ENCODE measurements at places on chromosomes 16 and 17.

- DNase-seq: peak; percentile 42
Measured at GRCh38 chr17:62093188-62094155, 28.4 kb upstream of the MED13 start.

DNA sequence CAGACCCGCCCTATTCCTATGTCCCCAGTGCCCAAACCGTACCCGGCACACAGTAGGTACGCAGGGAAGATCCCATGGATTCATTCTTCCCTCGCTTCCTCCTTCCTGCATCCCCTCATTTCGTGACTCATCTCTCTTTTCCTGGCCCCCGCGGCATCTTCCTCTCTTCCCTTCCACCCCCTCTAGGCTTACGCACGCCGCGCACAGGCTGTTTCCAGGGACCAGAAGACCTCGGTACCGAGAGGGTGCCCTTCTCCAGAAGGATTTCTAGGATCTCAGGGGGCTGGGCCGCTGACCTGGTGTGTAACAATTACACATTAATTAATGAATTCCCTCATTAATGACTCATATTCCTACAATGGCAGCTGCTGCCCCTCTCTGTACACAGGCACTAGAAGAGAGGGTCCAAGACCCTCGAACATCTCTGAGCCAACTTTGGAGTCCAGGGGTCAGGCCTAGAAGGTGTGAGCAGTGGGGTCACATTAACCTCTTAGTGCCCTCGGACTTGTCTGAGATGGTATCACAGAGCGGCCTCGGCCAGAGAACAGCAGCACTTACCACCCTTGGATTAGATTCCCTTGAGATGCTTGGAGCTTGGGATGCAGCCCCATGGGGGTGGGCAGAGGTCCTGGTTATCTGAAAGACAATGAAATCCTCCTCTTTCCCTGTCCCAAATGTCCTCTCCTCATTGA is 16.8 kb upstream of the PLLP start:
- no peak for DNase-seq

DNA sequence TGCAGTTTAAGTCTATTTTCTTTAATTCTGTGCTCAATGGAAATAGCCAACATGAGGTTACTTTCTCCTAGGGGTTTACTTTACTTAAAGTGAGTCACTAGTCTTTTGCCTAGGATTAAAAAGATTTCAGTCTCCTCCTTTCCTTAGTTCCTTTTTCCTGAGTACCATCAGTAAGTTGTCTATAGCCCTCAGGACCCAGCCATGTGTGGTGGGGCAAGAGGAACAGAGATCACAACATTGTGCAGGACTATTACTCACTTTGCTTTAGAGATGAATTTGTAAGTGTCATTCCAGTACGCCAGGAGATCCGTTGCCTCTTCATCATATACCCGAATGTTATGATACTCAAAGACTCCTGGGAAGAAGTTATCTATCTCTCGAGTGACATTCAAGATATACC is 27.7 kb upstream of the CORO6 start:
- no peak for DNase-seq

DNA sequence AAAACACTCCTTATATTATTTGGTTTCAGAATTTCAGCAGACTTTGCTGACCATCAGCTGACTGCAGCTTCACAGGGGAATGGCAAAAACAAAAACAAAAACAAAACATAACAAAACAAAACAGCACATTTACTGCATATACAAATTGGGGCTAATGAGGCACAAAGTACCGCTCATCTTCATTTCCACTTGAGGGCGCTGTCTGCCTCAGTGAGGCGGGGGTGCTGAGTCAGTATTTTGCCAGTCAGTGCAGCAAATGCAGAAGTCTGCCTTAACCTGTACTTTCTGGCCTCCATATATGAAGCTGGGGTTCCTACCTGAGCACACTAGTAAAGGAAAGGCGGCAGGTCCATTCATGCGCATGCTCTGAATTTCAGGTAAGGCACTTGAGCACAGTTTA is 13.5 kb upstream of the DYNLRB2 start:
- peak; percentile 49 for DNase-seq

DNA sequence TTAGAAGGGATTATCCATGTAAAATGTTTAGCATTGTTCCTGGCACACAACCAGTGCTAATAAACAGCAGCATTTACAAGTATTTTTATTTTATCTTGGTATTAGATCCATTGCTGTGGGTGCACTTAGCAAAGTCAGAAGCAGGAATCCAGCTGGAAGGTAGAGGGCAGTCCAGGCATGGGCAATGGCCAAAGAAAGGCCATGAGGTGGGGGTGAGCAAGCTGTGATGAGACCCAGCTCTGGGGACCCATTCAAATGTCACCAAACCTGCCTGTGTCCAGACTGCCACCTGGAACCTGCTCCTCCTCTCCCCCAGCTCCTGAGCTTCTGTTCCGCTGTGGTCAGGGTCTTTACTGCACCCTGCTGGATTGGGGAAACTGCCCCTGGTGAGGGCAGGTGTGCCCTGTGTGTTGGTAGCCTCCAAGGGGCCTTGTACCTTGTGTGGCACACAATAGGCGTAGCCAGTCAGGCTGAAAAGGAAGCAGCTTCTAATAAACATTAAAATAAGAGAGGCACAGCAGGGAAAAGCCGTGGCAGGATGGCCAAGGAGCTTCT is 118.0 kb upstream of the CRHR1 start:
- DNase-seq: no peak

DNA sequence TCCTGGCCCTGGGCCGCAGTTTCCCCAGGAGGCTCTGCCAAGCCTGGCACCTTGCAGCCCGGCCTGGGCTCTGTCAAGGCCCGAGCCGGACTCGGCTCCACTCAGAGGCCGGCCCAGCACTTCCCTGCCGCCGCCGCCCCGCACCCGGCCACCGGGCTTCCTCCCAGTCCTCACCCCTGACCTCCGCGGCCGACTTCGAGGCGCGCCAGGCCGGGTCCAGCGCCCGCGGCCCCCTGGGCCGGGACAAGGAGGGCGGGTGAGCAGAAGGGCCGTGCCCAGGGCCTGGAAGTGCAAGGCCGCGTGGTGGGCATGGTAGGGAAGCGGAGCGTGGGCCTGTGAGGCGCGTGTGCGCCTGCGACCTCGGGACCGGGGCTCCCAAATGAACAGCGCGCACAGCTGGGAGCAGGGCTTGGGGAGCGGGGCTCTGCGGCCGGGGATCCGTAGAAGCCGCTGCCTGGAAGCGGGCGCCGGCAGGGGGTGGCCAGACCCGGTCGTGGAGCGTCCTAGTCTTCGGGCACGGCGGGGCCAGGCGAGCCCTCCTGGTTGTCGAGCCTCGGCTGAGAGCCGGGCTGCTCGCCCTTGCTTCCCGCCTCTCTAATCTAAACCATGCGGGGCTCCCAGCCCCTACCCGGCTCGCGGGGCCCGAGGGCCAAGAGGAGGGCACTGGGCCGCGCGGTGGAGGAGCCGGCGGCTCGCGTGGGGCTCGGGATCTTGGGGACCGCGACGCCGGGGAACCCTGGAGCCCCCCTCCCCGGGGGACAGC is 503 bp upstream of the TBX4 start:
- no peak for DNase-seq

DNA sequence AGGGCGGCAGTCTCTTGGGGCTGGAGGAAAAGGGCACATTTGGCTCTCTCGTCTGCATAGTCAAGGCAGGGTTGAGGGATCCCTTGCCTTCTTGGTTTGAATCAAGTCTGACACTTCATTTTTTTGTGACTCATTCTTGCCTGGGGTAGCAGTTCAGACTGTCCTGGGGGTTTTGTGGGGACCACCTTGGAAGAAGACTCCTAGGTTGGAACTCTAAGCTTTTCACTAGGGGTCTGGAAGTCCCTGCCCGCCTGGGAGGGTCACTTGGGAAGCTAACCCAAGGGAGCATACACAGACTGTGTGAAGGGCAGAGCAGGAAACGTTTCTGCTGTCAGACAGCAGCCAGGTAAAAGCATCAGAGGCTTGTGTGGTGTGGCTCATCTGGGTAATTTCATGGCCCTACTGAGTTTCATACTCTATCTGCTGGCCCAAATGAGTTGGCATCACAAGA is 11.3 kb downstream of the YPEL2 start:
- DNase-seq: no peak

- DNase-seq: no peak
Measured at GRCh38 chr16:57502048-57502775, 15.9 kb upstream of the DOK4 start.

- peak; percentile 73 for DNase-seq
Measured at GRCh38 chr17:46782250-46782953, 36.1 kb downstream of the WNT3 start.

GRCh38 chr17:61337290-61337689 is 62.4 kb upstream of the TBX2 start:
- DNase-seq: no peak

DNA sequence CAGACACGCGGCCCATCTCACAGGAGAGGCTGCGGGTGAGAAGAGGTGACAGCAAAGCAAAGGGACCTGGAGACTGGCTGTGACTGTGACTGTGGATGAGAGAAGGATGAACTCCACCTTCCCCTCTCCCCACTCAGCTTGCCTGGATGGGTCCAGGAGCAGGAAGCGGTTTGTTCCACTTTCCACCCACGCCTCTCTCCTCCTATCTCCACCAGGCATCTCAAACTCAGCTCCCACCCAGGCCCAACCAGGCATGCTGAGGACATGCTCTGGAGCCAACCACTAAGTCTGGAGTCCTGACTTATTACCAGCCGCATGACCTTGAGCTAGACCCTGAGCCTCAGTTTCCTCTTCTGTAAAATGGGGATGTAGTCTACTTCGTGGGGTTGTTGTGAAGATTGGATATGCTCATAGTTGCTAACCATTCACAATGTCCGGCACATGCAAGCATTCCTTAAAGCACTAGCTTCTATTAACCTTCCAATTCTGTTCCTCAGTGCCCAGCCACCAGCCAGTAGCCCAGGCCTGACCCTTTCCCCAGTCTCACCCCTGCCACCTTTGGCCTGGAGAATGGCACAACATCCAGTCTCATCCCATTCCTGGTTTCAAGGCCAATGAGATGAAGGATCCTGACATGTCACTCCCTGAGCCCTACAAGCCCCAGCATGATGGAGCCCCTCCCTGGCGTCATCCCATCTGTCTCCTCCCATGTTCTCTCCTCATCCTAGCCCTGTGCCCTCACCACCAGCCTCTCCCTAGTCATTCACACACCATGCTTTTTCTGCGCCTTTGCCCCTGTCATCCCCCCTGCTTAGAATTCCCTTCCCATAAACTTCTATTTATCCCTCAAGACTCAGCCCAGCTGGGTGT is 2.3 kb downstream of the GAS2L2 start:
- DNase-seq: no peak

GRCh38 chr17:49457564-49458535 is 37.2 kb upstream of the NGFR start:
- no peak for DNase-seq

GRCh38 chr16:64749346-64749745 is 372.5 kb downstream of the CDH11 start:
- no peak for DNase-seq

GRCh38 chr16:56630134-56630533 is 2.3 kb upstream of the MT1M start:
- DNase-seq: no peak

- DNase-seq: no peak
Measured at GRCh38 chr16:48617711-48618148, 7.8 kb upstream of the N4BP1 start.

DNA sequence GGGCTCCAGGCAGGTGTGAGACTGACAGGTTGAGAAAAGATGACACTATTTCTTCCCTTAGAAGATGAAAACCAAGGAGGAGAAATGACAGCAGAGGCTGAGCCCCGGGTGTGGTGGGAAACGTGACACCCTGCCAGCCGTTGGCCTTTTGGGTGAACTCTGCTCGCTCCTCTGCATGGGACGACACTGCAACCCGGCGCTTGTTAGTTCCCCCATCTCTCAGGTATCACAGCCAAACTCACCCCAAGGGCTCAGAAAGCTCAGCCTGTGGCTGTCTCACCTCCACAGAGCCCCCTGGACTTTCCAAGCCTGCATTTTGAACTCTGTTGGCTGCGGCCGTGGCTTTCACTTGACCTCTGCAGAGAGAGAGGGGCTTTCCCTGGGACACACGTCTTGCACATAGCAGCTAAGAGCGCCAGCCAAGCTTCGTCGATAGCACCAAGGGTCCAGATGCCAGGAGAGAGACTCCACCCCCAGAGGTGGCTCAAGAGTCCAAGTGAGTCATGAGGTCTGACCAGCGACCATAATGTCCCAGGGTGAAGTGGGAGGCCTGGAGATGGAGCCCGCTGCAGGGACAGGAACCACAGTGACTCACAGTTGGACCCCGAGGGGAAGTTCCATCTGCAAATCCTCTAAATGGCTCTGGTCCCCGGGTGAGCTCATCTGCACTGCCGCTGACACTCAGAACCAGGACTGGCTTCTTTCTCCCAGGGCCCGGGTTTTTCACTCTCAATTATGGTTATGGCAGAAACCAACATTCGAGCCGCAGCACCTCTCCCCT is 301.9 kb downstream of the SOX9 start:
- DNase-seq: peak; percentile 81

DNA sequence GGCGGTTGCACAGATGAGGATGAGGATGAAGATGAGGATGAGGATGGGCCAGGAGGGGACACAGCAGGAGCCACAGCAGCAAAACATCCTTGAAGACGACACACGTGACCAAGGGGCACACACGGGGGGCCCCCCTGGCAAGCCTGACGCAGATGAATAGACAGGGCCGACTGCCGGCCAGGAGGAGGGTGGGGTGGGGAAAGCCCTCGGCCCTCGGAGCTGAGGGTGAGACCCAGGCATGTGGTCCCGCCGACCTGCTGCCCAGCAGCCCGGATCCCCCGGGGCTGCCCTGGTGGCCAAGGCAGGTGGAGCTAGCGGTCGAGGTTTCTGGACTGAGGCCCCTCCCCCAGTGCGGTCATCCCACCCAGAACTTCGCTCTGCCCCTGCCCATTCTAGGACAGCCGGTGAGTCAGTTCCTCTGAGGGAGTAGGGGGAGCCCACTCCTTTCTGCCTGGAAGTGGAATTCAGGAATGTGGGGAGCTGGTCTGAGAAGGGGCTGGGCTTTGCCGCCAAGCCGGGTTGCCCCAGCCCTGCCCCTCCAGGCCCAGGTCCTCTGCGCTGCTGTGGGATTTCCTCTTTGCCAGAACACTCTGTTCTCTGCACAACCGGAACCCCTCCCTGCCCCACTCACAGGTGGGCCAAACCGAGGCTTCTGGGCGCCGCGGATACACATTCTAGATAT is 9.9 kb downstream of the CYGB start:
- DNase-seq: no peak

DNA sequence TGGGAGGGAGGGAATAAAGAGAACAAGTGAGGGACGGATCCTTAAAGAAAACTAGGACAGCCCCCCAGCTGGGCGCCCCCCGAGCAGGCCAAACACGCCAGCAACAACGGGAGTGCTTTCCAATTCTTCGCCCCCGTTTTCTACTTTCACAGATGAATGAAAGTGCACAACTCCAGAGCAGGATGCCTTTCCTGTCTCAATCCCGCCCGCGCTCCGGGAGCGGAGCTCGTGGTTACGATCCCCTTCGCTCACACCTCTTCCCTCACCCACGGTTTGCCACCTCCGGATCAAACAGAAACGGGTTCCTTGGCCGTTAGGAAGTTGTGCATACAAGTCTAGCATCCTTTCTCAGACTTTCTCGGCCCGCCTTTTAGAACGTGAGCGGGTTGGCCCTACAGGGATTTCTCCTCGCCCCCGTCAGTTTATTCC is 680 bp downstream of the SKA2 start:
- peak; percentile 70 for DNase-seq

Measured in HT-29 (cell line).